Mesenteric fat pad (tissue), 1 donor: ENCODE measurements at places on chromosomes 7 and 10. TPM values are rescaled to one million over a fixed set of nuclear protein-coding genes. Genes with fewer than 3 reads are reported as not detected.

PLA2G12B gene
- not detected for total RNA-seq

CACUL1 gene
- total RNA-seq, result 54.8 TPM

HTRA1 gene
- 191 TPM for total RNA-seq

PITX3 gene
- not detected for total RNA-seq

METTL27 gene
- 1.7 TPM for total RNA-seq

SNX8 gene
- total RNA-seq, result 69.0 TPM

PAX4 gene
- not detected for total RNA-seq
